ENCODE measurements at places on chromosomes 7 and 10.

DNA sequence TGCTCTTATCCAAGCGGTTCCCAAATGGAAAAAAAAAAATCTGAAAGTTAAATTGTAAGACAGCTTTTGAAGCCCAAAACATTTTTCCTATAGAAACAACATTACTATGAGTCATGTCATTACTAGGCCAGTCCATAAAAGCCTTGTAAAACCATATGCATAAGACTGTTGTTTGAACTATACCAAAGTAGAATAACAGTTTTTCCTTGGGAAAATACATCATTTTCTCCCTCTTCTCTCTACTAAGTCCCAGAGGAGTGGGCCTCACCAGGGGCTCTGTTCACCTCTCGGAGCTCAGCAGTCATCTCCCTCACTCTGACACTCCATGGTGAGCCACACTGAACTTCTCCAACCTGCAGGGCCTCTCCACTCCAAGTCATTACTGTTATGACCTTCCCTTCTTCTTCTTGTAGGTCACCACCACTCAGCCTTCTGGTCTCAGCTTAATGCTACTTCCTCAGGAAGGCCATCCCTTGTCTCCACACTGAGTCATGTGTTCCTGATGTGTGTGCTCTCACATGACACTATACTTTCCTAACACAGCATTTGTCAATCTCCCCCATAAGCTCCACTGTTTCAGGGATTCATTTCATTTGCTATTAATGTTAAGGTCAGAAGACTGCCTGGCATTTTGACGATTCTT is 32.5 kb downstream of the ZNF438 start:
- no peak for DNase-seq

DNA sequence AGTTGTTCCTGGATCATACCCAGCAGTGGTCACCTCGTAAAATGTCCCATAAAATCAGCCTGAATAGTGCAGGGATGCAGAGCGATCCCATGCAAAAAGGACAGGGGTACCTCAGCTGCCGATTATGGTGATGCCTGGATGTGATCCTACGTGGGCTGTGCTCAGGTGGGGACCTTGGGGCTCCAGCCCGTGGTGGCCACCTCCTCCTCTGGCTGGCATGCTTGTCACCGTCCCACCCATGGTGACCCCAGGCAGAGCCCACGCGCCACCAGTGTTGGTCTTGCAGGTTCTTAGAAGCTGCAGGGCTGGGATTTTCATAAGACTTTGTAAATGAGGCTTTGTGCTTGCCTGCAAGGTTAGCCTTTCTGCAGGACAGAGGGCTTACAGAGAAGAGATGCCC is 97.2 kb downstream of the GLRX3 start:
- DNase-seq, result no peak

GRCh38 chr10:26721561-26721960 is 24.1 kb downstream of the PDSS1 start:
- DNase-seq, result no peak

GRCh38 chr7:48259463-48260280 is 88.4 kb downstream of the ABCA13 start:
- DNase-seq, result no peak

- no peak for DNase-seq
These were observed 62.1 kb downstream of the PTEN start for GRCh38 chr10:87925570-87925969.

All from NCI-H1436 treated with DMSO at 0.1 percent for 48 hours (cell line).